Gastrocnemius medialis (tissue), 4 donors: ENCODE measurements at places on chromosomes 16 and 17. TPM values are rescaled to one million over a fixed set of nuclear protein-coding genes. Genes with fewer than 3 reads are reported as not detected.

DNA sequence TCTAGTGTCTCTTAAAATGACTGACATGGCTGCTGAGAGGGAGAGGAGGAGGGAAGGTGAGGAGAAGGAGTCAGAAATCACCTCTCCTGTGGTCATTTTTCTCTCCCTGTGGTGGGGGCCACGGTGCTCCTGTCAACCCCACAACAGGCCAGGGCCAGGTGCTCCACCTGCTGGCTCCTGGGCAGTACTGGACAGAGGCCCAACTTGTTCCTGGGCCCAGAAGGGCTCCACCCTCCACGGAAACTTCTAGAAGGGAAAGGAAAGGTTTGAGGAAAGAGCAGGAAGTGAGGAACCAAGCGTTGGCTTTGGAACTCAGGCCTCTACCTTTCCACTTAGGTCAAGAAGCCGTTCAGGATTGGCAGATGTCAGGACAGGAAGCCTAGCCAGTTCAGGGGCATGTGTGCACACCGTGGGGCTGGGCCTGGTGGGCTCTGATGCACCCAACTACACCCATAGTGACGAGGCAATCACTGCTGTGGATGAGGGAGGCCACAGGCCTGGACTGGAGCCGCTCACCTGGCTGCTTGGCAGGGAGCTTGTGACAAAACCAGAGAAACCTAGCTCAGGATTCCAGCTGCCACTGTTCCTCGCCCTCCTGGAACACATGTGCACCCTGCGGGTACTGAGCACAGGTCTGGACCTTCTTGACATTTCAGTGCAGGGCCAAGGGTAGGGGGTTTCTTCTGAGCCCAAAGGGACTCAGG lies 36.1 kb downstream of the WNT3 start:
- H3K4me3 ChIP-seq: no peak overlapping the region
- no peak overlapping the region for H3K27ac ChIP-seq
- no peak for DNase-seq

- H3K36me3 ChIP-seq: peaks cover 40% of the 10 kb centered on the region
- H3K27me3 ChIP-seq: no peaks in the 10 kb centered on the region
- no peak for DNase-seq
These were observed 9.7 kb upstream of the ARL5C start for GRCh38 chr17:39175695-39176093.

CSF3 gene
- 12.7 TPM for total RNA-seq

KRT12 gene
- not detected for total RNA-seq

EPOP gene
- total RNA-seq: 0.75 TPM
